Fibroblast of skin of abdomen (primary cell): ENCODE measurements at places on chromosomes 7 and 10.
A peak's percentile ranks its signal among the peaks of the same experiment; 100 is the strongest.

DNA sequence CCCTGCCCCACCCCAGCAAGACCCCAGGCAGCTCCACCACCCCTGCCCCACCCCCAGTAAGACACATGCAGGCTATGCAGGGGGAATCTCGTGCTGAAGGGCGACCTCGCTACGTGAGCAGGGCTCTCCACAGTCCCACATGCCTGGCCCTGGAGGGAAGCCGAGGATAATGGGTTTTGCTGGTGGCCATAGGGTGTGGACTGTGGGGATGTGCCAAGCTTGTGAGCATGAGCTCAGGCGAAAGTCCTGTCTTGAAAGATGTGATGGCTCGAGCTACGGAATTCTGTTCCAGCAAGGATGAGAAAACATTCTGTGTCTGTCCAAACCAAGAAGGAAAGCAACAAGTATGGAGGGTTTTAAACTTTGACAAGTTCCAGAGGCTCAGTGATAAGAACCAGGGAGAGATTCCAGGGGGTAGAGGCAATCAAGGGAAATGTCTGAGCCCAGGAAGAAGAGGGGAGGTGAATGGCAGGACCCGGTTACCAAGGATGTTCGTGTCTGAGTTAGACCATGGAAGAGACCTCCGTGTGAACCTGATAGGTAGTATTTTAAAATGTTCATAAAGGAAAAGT, 63.1 kb downstream of the PYROXD2 start:
- DNase-seq = no peak

DNA sequence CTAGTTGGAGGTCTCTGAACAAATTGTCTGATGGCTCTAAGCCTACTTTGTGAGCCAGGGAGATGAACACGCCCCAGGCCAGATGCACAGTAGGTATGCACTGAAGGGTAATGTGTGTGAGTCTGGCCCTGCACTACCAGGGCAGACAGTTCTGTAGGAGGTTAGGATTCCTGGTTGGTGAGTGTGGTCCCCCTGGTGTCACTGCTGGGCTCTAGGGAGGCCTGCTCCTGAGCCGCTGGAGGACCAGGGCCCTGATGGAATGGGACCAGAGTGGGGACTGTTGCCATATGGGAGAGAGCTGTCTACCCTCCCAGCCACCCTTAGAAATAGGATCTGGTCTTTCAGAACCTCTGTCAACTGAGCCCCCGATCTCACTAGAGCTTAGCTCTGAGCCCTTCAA, 42.0 kb downstream of the CDH23 start:
- no peak for DNase-seq

DNA sequence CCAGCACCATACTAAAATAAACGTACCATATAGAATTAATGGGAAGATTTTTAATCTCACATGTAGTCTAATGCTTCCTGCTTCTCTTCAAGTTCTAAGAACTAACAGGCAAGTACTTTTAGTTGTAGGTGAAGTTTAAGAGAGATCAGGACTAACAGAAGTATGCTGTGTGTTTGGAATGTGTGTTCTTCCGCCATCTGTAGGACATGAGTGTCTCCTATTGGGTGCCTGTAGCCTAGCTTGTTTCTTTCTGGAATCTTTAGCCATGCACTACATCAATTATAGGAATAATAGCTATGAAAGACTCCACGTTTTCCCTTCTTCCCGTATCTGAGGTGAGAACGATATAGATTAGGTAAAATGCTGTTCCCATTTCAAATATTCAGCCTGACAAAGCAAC, 140.2 kb upstream of the AHR start:
- DNase-seq = no peak

DNA sequence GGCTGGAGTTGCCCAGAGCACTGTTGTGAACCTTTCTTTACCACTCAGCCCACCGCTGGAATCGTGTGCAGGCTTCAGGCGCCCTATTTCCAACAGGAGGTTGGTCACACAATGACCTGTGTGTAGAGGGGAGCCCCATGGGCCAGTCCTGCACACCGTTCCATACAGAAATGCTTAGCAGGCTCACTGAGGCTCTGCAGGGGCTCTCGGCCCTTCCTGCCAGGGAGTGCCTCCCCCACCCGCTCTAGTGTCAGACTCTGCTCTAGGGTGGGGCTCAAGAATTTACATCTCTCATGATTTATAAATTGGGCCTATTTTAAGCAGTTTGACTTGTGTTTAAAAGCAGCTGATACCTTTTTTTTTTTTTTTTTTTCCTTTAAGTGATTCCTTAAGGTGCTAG, 42.0 kb downstream of the SHH start:
- no peak for DNase-seq

DNA sequence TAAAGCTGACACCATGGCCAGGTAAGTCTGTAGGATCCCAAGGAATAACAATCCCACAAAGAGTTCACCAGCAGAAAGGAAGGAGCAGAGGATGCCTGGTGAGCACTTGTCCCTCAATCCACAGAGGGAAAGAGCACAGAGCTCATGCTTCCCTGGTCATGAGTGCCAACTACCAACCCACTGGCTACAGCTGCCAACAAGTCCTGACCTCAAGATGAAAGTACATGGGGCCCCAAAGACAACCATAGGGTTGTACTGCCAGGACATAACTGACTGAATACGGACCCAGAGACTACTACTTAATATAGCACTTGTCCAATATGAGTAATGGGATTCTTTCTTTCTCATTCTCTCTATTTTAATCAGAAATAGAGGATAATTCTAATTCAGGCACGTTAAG, 83.3 kb downstream of the JCAD start:
- DNase-seq = no peak

GRCh38 chr10:47214520-47214919, 85.5 kb upstream of the GDF10 start:
- DNase-seq = no peak

DNA sequence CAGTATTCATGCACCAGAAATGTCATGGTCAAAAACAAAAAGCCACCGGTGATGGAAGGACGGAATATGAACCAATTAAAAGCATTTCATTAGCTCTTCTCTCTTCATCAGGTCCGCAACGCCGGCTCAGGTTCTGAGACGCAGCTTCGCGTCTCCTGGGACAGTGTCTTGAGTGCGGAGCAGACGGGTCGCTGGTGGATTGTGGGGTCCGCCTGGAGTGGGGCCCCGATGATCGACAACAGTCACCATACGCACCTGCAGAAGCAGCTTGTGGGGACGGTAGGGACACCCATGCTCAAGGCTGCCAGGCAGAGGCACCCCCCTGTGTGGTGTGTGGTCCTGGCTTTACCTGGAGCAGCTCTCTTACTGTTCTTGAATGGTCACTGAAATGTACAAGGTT, 13.4 kb downstream of the NOM1 start:
- DNase-seq = no peak

GRCh38 chr10:132110111-132110521, 44.4 kb downstream of the JAKMIP3 start:
- DNase-seq = no peak

DNA sequence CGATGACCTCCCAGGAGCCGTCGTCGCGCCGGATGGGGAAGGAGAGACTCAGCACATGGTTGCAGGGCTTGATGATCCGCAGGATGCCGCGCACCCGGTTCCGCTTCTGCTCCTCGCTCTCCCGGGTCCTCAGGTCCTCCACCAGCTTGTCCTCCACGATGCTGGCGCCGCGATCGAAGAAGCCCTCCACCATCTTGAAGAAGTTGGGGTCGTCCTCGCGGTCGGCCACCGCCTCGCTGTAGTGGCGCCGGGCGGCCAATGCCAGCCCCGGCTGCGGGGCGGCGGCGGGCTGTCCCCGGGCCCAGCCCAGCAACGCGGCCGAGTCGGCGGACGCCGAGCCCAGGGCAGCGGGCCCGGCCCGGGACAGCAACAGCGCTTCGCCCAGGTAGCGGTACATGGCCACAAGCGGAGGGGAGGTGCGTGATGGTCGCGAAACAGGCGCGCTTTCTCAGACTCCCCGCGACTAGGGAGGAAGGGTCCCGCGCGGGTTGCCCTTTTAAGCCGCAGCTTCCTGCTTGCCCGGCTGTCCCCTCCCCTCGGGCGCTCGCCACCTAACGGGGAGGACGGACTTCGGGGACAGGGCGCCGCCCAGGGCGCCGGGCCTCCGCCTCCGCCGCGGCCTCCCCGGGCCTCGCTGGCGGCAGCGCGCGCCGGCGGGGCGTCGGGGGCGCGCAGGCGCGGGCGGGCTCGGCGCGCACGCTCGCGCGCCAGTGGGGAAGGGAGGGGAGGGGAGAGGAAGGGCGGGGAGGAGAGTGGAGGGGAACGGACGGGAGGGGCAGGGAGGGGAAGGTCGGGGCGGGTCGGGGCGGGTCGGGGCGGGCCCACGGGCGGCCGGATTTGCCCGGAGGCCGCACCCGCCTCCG, at the start of the genes GLUD1 and SHLD2:
Gene GLUD1, minus strand, starts transcription at position 471 of the 863 bp plus-strand sequence. Its CDS starts 74 bp downstream, at position 397.
Gene SHLD2, plus strand, starts transcription at position 834 of the 863 bp plus-strand sequence. CDS start 56,149 bp downstream, outside the sequence.
- DNase-seq = peak; percentile 89

DNA sequence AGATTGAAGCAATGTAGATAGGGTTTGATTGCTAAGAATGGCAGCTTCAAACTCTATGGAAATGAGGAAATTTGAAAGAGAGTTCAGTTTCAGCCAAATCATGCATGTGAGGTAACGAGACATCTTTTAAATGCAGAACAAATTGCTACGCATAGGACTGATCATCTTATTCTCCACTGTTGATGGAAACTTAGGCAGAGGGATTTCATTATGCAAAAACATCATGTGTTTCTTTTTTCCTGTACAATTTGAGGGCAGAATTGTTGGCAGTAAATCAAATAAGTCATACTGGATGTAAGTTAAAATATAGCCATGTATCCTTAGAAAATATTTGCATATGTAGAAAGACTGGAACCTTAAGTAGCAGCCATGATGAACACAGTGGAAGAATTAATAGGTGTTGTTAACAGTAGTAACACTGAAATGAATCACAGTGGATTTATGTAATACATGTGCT, 327.4 kb downstream of the CDK14 start:
- peak; percentile 75 for DNase-seq

DNA sequence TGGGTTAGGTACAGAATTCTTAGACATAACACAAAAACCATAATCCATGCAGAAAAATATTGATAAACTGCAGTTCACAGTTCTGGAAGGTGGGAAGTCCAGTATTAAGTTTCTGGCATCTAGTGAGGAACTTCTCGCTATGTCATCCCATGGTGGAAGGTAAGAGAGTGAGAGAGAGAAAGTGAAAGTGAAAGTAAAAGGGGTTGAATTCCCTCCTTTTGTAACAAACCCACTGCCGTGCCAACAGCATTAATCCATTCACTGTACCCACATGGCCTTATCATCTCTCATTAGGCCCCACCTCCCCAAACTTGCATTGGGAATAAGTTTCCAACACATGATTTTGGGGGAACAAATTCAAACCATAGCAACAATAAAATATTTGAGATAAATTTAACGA, 17.1 kb downstream of the ZNF485 start:
- no peak for DNase-seq
